ENCODE measurements at places on chromosomes 5 and 9.
A peak's percentile ranks its signal among the peaks of the same experiment; 100 is the strongest.

DNA sequence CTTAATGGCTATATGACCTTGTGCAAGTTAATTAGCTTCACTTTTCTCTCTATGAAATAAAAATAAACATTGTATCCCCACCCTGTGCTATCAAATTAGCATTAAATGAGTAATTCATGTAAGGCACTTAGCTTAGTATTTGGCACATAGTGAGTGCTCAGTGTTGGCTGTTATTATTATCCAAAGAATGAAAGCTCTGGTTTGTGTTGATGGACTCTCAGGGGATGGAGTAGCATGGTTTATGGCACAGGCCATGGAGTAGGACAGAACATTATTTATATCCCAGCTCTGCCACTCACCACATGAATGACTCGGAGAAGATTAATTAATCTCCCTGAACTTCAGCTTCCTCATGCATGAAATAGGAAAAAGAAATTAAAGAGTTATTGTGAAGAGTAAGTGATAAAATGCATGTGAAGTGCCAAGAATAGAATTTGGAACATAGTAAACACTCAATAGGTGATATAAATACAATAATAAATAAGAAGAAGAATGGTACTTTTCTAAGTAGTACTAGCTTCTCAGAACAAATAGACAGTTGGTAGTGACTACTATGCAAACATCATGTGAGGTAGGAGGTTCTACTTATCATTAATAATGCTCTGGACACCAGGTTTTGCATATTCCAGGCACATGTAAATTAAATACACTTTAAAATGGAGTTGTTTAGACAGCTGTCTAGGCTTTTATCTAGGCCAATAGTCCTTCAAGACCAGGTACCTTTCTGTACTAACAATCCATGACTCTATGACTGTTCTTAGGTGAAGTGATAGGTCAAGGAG lies 146.4 kb downstream of the GRIA1 start:
- no peak for DNase-seq

DNA sequence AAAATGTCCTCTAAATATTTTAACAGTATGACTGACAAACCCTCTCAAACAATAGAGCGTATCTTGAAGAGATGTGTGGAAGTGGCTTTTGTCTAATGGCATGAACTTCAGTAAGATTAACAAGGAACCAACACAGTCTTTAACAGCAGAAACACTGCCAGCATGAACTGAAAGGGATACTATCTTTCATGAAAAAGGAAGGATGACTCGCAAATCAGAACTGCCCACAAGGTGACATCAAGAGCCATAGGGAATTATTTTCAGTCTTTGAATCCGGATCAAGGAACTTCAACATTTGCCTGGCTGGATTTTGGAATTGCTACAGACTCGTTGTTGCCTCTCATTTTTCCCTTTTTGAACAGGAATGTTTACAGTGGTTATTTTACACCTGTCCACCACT lies 5.1 kb upstream of the HEXB start:
- DNase-seq, result no peak

DNA sequence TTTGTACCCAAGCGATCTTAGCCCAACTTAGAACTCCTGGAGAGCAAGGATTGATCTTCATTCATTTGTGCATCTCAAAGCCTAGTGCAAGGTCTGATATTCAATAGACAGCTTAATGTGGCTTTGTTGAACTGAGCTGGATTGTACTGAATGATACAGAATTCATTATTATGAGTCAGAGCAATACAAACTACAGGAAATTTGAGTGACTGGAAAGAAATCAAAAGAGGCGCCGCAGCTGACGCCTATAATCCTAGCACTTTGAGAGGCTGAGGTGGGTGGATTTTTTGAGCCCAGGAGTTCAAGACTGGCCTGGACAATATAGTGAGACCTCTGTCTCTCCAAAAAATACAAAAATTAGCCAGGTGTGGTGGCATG lies 58.6 kb downstream of the ENC1 start:
- DNase-seq, result no peak

DNA sequence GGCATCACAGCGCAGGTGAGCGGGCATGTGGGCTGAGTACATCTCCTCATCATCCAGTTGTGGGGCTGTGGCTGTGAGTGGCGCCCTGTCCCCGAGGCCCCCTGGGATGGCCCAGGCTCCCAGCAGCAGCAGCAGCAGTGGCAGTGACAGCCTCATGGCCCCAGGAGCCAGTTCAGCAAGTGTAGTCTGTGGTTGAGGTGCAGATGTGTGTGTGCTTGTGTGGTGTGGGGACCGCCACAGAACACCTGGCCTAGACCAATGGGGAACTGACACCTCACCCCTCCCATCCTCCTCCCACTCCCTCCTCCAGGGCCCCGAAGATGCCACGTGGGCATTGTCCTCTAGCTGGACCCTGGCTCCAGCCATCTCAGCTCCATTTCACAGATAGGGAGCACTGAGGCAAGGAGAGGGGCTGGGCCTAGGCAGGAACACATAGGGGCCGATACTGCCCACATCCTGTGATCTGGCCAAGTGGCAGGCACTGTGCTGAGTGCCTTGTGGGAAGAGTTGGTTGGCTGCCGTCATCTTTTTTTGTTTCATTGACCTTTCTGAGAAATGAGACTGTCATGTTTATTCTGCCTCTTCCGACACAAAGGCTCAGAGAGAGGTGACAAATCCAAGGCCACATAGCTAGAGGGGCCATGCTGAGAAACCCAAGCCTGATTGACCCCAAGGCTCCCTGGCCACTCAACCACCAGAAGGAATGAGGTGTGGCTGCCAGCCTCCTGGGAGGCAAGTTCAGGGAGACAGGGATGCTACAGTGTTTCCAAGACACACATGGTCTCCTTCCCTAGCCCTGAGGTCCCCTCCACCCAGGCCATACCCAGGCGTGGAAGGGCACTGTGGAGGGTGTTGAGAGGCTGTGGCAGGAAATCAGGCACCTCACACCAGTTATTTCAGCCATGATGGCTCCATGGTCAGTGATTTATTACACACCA lies at the start of gene MZB1:
TSS of gene MZB1 (minus strand) at position 213 of the 938 bp plus-strand sequence. CDS start at position 156, 57 bp downstream.
- peak; percentile 29 for DNase-seq

GRCh38 chr5:78339617-78340436 lies 20.6 kb upstream of the SCAMP1 start:
- DNase-seq, result no peak

GRCh38 chr5:152288499-152288898 lies 116.6 kb downstream of the NMUR2 start:
- DNase-seq, result no peak

GRCh38 chr5:158910782-158911692 lies 188.7 kb downstream of the EBF1 start:
- DNase-seq, result no peak

- no peak for DNase-seq
Measured at GRCh38 chr5:150152636-150153462, 2.8 kb downstream of the PDGFRB start.

GRCh38 chr5:151758141-151758429 lies 346 bp downstream of the ATOX1 start:
- no peak for DNase-seq
